ENCODE measurements at places on chromosomes 7 and 10. TPM values are rescaled to one million over a fixed set of nuclear protein-coding genes. Genes with fewer than 3 reads are reported as not detected.

The CAMK1D gene
- 6.0 TPM for total RNA-seq

The GRM3 gene
- not detected for total RNA-seq

The CFAP43 gene
- 0.38 TPM for total RNA-seq

The PKD2L1 gene
- total RNA-seq: not detected

The CHAT gene
- not detected for total RNA-seq

The ADAMTS14 gene
- not detected for total RNA-seq

The CPA2 gene
- total RNA-seq: 0.88 TPM

The FZD1 gene
- total RNA-seq: 19.7 TPM

The HKDC1 gene
- total RNA-seq: not detected

- DNase-seq: no peak
Measured at GRCh38 chr7:91512958-91513357, 248.7 kb downstream of the FZD1 start.

GRCh38 chr10:112985690-112986543, 35.9 kb downstream of the TCF7L2 start:
- DNase-seq: no peak

- no peak for DNase-seq
Measured at GRCh38 chr7:37282093-37282444, 166.6 kb downstream of the ELMO1 start.

DNA sequence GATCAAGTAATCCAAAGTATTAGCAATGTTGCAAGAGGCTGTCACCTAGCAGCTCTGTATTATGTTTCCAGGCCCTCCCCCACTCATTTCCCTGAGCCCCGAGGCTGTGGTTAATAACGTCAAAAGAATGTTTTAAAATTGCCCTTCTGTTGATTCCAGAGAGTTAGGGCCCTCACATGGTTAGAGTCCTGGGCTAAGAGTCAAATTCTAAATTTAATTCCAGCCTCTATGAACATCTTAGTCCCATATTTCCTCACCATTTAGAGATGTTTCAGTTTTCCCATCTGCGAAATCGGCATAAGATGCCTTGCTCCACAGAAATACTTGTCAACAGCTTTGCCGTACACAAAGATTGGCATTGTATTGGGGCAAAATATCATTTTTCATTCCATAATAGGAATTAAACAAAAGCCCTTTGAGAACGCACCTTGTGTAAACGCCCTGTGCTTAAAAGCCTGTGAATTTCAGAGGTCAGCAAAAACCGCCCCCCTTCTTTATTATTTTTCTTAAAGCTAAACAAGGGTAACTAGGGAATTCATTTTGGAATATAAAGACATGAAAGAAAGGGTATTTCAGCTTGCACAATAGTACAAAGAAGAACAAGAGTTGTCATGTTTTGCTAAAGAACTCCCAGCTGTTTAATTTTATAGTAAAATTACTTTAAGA, 135.8 kb downstream of the ARID5B start:
- no peak for DNase-seq

- DNase-seq: no peak
Measured at GRCh38 chr7:327233-327931, 37.4 kb downstream of the FOXL3 start.

DNA sequence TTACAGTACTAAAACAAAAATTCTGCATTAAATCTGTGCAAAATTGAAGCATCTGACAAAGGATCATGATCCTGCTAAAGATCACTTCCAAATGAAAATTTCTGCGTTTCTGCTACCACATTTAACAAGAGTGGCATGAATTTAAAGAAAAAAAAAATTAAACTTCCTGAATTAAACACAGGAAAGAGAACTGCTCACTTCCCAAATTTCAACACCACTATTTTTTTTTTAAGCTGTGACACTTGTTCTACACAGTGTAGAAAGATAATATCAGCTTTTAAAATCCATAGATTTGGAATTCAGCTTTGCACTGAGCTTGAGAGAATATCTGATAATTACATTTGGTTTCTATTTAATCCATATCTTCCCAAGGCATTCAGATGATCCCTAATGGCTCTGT, 73.6 kb downstream of the EPC1 start:
- DNase-seq: no peak

- DNase-seq: no peak
Measured at GRCh38 chr7:38881947-38882684, 26.9 kb downstream of the VPS41 start.

- no peak for DNase-seq
Measured at GRCh38 chr7:125065001-125065400, 135.4 kb upstream of the POT1 start.

- DNase-seq: no peak
Measured at GRCh38 chr7:132933072-132933458, 148.8 kb downstream of the CHCHD3 start.

GRCh38 chr7:40418448-40418847, 283.6 kb downstream of the SUGCT start:
- DNase-seq: no peak

DNA sequence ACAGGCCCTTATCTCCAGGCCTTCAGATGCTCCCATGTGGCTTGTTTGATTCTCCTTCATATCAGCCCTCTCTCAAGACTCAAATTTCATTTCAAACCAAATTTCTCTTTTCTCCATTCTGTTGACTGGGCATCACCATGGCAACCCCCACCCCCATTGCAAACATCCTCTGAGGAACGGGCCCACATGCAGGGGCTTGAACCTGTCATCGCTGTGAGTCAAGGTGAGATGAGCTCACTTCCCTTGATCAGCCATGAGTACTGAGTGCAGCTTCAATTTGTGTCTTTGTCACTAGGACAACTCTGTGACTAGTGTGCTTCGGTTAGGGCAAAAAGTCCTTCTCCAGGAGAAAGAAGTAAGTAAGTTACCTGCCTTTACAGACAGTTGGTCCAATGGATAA, 41.9 kb downstream of the CALML3 start:
- no peak for DNase-seq

GRCh38 chr10:693506-693905, 4.0 kb upstream of the DIP2C start:
- DNase-seq: no peak

- no peak for DNase-seq
Measured at GRCh38 chr10:21946946-21947345, 56.6 kb downstream of the DNAJC1 start.

GRCh38 chr7:70703785-70704184, 428.2 kb upstream of the GALNT17 start:
- DNase-seq: no peak

DNA sequence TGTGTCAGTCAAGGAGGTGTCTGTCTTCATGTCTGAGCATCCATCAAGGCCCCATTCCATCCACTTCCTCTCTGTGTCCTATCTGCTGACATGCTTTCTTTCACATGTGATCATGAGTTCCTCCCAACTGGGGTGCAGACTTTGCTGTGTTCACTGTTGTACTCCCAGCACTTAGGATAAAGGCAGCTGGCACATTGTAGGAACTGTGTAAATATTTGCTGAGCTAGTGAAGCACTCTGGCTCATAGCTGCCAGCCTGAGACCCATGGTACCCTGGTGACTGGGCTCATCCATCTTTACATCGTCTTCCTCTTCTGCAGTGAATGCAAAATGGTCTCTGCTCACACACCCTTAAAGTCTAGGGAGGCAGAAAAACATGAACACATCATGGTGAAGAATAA, 242.2 kb upstream of the IGFBP3 start:
- DNase-seq: no peak
